ENCODE measurements at places on chromosomes 6 and 20.

GRCh38 chr6:130216620-130217019 lies 6.1 kb downstream of the SAMD3 start:
- no peak for DNase-seq

DNA sequence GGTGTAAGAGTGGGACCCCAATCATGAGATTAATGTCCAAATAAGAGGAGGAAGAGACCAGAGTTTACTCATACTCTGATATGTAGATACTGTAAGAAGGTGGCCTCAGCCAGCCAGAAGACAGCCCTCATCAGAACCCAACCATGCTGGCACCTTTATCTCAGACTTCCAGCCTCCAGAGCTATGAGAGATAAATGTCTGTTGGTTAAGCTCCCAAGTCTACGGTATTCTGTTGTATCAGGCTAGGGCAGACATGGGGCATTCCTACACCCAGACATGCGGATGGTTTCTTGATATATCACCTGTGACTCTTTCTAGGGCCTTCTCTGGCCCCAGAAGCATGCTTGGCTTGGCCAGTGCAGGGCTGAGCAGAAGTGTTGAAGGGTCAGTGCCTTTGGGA lies 247.4 kb upstream of the RIN2 start:
- DNase-seq = no peak

DNA sequence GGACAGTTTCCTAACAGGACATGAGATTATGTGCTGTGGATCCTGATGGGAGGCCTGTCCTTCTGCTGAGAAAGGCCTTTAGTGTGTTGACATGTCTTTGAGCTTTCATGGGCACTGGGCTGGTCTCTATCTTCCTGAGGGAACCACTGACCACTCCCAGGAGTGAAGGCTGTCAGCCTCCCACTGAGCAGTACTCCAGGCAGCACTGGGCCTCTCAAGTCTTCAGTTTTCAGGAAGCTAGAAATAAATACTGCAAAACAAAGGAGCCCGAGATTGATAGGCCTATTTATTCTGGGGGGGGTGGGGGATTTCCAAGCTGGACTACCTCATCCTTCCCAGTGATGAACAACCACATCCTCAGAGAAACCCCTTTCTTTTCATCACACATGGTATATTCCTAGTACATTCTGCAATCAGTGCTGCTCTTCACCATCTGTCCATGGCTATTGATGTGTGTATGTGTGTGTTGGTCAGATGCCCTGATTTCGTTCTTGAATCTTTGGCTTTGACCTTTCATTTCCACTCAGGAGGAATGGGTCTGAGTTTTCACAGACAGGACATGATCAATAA lies 180.9 kb upstream of the SPTLC3 start:
- no peak for DNase-seq

DNA sequence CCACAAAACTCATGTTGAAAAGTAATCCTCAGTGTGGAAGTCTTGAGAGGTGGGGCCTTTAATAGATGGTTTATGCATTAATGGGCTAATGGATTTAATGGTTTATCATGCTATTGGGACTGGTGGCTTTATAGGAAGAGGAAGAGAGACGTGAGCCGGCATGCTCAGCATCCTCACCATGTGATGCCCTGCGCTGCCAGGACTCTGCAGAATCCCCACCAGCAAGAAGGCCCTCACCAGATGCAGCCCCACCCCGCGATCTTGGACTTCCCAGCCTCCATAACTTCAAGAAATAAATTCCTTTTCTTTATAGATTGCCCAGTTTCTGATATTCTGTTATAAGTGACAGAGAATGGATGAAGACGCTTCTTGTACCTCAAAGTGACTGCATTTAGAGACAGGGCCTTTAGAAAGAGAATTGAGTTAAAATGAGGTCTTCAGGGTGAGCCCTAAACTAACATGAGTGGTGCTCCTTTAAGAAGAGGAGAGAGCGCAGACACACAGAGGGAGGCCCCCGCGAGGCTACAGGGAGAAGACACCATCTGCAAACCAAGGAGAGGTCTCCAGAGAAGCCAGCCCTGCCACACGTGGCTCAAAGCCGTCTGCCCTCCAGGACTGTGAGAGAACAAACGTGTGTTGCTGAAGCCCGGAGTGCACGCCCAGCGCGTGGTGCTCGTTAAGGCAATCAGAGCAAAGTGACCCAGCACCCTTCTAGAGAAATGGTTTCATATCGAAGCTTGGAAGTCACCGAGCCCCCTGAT lies 56.9 kb downstream of the IRF4 start:
- DNase-seq = no peak

GRCh38 chr6:40953486-40953885 lies 85.5 kb downstream of the UNC5CL start:
- no peak for DNase-seq

Data from GM10248 (cell line).